HT1080 (cell line): ENCODE measurements at places on chromosomes 13 and 19. TPM values are rescaled to one million over a fixed set of nuclear protein-coding genes. Genes with fewer than 3 reads are reported as not detected.

DACT3 gene
- total RNA-seq = 0.60 and 1.1 TPM in 2 replicates

B9D2 gene
- total RNA-seq = 6.1 and 9.4 TPM in 2 replicates

ZNF556 gene
- total RNA-seq = 0.03 TPM in 1 of 2 replicates, not detected in the other

SPIB gene
- total RNA-seq = 0.43 TPM in 1 of 2 replicates, not detected in the other

ALKBH7 gene
- 15.0 and 20.3 TPM in 2 replicates for total RNA-seq

CAPN12 gene
- total RNA-seq = 0.10 and 0.14 TPM in 2 replicates

DAND5 gene
- total RNA-seq = 0.17 and 0.31 TPM in 2 replicates

A1BG gene
- 20.3 and 22.8 TPM in 2 replicates for total RNA-seq

PSG1 gene
- 0.27 TPM in 1 of 2 replicates, not detected in the other for total RNA-seq

FGF22 gene
- not detected in 2 replicates for total RNA-seq

EDNRB gene
- not detected in 2 replicates for total RNA-seq

CLDN10 gene
- not detected in 2 replicates for total RNA-seq
